Globus pallidus (tissue), 1 donor: ENCODE measurements at places on chromosomes 2 and 18.
A peak's percentile ranks its signal among the peaks of the same experiment; 100 is the strongest.

GRCh38 chr2:2831633-2832032 is 500.6 kb upstream of the MYT1L start:
- no peak for DNase-seq

DNA sequence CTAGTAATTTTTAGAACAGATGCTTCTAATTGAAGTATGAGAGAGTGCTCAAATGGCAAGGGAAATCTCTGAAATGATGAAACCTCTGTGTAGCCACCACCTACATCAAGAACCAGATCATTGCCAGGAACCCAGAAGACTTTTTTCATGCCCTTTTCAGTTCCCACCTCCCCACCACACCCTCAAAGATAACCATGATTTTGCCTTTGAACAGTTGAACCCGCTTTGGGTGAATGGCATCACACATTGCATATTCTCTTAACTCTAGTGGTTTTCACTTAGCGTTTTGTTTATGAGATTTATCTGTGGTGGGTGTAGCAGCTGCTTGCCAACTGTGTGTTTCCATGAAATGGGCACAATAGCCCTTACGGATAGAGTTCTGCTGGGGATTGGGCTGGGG is 142.9 kb upstream of the HDAC4 start:
- DNase-seq = no peak

DNA sequence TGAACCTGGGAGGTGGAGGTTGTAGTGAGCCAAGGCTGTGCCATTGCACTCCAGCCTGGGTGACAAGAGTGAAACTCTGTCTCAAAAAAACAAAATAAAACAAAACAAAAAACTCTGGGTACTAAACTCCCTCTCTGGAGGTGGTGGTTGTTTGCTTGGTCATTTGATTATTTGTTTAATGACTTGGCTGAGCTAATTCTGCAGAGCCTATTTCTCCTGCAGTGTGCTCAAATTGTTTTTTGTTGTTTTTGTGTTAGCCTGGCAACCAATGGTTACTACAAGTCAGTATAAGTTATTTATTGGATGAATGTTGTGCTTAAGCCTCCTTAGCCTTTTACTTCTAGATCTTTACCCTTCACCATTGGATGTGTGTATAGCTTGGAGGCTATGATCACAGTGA is 387.5 kb downstream of the ADCYAP1 start:
- no peak for DNase-seq

- DNase-seq = no peak
These were observed 38.7 kb downstream of the INPP4A start for GRCh38 chr2:98483257-98483861.

DNA sequence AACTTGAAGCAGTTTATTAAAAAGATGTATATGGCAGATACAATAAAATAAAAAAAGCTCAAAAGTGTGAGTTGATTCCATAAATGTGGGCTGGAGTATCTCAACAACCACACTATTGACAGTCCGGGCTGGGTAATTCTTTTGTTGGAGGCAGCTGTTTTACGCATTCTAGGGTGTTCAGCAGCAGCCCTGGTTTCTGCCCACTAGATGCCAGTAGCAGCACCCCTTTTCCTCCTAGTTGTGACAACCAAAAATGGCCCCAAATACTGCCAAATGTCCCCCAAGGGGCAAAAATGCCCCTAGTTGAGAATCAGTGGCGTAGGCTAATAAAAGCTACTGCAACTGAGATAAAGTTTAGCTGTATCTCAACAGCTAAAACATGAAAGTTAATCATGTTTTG is 44.8 kb downstream of the CHMP3 start:
- DNase-seq = peak; percentile 56

DNA sequence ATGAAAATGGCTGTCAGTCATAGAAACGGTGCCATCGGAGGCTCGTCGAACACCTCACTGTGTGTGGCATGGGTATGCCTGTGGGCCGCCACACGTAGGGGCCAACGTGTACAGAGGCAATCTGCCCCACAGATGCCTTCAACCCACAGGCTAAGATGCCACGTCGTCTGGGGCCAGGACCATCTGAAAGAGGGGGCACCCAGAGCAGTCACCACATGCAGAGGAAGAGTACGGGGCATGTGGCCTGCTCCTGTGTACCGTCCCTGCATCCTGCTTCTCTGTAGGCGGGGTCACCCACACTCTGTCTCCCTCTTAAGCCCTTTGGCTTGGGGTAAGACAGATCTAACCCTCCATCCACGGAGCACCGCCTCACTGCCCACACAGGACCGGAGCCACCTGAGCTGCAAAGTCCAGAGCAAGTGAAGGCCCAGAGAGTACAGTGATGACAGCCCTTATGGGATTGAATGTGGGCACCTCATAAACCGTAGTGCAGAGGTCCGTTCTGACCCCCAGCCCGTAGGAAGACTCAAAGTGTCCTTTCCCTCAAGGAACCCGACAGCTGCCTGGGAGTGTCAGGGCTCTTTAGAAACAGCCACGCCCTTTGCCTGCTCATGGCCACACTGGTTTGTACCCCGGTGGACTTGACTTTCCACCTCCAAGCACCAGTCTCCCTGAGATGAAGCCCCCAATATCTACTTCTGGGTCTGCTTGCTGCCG is 66.2 kb downstream of the TWIST2 start:
- DNase-seq = no peak

DNA sequence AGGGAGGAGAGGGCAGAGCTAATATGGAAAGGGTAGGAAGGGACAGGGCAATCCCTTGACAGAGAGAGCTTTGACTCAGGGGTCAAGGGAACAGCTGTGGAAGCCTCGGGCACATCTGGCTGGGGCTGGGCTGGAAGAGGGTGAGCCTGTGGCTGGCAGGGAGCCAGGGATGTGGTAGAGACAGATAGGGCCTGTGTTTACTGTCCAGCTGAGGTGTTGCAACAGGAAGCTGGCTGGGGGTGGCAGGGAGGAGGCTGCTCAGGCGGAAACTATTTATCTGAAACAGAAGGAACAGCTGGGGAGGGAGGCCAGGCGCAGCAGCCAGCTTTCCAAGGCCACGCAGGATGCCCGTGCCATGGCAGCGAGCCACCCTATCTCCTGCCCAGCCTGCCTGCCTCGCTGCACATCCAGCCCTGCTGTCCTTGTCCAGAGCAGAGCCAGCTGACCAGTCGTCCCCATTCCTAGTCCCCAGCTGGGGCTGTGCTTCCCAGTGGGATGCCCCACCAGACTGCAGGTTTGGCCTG is 264.7 kb downstream of the CYP26B1 start:
- DNase-seq = peak; percentile 76

GRCh38 chr2:111653103-111653624 is 230.8 kb downstream of the ANAPC1 start:
- DNase-seq = no peak

DNA sequence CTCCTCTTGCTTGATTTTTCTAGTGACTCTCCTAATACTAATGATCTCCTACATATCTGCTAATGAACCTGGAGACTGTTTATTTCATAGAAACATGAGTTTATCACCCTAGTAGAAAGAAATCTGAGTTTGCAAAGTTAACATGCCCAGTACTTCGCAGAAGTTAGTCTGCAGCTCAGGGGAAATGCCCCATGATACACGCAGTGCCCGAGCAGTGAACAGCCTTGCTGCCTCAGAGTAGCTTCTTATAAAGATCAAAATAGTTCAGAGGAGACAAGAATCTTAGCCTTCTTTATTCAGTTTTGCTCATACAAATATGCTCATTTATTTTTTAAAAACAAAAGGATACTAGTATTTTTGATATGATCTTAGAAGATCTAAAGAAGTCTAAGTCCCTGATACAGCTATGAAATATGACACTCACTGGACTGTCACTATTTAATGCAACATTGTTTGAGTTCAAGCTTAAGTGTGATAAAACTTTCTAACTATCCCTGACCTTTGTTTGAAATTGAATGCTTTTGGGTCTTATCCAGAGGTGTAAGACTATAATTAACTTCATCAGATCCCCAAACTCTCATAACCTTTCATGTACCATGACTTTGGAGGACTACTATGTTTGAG is 20.5 kb downstream of the FRZB start:
- no peak for DNase-seq

GRCh38 chr2:157782057-157782845 is 93.9 kb downstream of the ACVR1 start:
- no peak for DNase-seq

GRCh38 chr2:45918463-45919159 is 267.1 kb downstream of the PRKCE start:
- DNase-seq = no peak

DNA sequence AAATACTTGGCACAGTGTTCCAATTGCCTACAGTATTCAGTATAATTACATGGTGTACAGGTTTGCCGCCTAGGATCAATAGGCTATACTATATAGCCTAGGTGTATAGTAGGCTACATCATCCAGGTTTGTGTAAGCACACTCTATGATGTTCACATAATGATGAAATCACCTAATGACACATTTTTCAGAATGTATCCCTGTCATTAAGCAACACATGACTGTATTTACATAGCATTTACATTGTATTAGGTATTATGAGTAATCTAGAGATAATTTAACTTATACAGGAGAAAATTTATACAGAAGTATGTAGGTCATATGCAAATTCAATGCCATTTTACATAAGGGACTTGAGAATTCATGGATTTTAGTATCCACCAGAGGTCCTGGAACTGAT is 35.4 kb downstream of the SCN7A start:
- no peak for DNase-seq

GRCh38 chr2:219081096-219081495 is 20.4 kb upstream of the IHH start:
- no peak for DNase-seq

DNA sequence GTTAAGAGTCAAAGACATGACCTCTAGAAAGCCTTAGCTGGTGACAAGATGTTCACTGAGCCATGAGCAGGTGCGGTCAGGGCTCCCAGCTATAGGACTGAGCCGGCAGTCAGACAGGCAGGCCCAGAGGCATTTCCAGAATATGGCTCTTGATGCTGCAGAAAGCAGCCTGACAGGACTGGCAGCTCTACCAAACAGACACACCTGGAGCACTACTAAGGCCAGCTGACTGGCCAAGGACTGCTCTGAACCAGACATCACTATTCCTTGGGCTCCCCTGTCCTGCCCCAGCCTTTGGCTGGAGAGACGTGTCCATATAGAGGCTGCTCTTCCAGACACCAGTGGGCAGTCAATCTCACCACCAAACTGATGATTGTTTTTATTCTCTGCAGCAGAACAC is 98.8 kb downstream of the RIF1 start:
- no peak for DNase-seq
